ENCODE measurements at places on chromosomes 4 and X.

DNA sequence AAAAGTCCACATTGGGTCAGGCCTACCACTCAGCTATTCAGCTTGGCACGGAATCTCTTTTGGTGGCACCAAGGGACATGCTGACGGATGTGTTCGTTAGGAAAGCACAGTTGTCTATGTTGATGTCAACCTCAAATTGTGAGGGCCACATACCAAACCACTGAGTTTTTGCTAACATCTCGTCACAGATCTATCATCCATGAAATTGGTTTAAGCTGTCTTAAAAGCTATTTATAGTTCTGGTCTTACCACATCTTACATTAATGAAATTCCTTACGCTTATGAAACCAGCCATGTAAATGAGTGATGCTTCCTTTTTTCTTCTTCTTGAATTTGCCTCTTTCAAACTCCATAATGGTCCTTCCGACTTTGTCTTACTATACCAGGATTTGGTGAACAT, 101.5 kb downstream of the MGST2 start:
- DNase-seq: no peak

DNA sequence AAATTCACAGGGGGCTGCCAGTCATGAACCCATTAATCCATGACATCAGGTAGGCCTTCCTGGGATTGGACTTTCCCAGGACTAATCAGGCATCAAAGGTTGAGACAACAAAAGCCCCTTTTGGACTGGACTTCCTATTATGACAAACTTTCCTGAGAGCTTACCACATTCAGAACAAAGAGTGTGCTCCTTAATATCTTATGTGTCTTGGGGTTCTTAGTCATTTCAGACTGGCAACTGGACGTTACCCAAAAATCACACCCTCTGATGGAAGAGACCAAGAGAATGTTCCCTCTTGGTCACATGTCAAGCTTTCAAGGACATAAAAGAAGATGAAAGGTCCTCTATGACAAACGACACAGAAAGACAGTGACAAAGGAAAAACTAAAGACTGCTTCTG, 31.6 kb upstream of the PPP1R2C start:
- DNase-seq: no peak

GRCh38 chrX:109464231-109464630, 17.7 kb downstream of the GUCY2F start:
- no peak for DNase-seq

- DNase-seq: peak; percentile 53
These were observed at the start of gene NAP1L3 for GRCh38 chrX:93673056-93673868. TSS of gene NAP1L3 (minus strand) at chrX:93673578. CDS start at chrX:93673304, 274 bp downstream.

DNA sequence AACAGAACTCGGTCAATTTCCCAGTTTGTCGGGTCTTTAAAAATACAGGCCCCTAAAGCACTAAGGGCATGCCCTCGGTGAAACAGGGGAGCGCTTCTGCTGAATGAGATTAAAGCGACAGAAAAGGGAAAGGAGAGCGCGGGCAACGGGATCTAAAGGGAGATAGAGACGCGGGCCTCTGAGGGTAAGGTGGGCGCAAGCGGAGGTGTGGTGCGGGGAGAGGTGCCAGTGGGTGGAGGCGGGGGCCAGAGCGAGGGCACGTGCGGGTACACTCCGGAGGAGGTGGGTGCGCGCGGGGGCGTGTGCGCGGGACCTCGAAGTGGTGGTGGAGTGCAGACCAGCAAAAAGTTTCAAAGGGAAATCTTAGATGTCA, 787 bp upstream of the TET2 start:
- no peak for DNase-seq

- DNase-seq: no peak
These were observed 58.9 kb downstream of the NAF1 start for GRCh38 chr4:163107754-163108153.

DNA sequence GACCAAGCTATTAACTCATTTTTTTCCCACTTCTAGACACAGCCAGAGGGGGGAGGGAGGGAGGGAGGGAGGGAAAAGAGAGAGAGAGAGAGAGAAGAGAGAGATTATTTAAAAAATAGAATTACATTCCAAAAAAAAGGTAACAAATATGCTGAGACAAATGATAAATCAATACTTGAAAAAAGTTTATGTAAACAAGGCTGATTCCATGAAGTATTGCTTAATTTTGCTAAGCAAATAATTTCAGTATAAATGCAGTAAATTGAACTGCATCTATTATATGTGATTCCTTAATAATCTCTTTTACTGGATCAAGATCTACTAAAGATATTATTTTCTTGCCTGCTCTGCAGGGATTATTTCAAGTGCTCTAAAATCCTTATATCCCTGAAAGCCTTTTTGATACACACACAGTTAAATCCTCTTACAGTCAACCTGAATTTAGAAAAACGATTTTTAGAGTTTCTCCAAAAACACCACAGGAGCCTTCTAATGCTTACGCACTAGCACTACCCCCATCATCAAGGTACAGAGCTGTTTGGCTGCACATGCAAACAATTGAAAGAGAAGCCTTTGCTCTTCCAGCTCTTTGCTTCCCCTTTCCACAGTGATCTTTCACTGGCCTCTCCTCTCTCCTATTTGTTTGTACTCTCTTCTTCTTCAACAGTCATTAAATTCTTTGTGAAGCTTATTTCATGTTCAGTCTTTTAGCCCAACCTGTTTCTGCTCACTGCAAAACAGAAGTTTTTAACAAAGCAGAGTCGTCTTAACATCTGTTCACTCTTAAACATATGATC, 426.3 kb upstream of the FAM241A start:
- DNase-seq: no peak

Measured in mucosa of descending colon (tissue), 3 donors.